T-cell (primary cell): ENCODE measurements at places on chromosomes 1 and 21.

DNA sequence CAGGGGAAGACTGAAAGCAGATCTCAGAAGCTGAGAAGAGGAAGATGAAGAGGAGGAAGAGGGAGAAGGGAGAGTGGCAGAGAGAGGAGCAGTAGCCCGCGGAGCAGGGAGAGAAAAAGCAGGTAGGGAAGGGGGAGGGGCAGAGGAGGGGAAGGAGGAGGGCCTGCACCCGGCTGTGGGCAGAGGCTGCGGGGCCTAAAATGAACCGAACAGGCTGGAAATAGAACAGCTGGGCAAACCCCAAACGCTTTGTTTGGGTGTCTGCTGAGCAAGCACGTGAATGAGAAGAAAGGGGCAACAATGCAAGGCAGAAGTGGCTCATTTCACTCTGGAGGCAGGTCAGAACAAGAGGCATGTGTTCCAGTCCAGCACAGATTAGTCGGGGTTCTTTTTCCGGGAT, 33.5 kb downstream of the KCNC4 start:
- no peak for DNase-seq

GRCh38 chr1:22741118-22741517, 30.5 kb downstream of the EPHB2 start:
- DNase-seq = no peak

- no peak for DNase-seq
These were observed 17.0 kb upstream of the PPIE start for GRCh38 chr1:39721664-39722063.

DNA sequence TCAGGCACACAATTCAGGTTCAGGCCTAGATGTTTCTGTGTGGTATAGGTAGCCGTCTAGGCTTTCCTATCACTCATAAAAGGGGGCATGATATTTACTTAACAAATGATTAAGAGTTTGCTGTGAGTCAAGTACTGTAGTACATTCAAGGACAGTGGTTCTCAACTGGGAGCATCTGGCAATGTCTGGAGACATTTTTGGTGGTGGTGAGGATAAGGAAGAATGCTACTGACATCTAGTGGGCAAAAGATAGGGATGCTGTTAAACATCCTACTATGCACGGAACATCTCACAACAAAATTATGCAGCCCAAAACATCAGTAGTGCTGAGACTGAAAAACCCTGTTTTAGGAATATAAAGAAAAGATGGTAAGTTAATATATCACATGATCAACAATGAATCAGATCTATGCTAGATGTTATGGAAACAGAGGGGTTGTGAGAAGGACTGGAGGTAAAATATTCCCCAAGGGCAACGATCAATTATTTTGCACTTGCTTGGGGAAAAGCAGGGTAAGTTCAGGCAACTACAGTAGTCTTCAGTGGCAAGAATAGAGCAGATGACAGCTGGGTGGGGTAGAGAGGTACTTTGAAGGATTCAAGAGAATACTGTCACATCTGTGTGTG, 4.9 kb downstream of the DNTTIP2 start:
- peak; percentile 59 for DNase-seq

DNA sequence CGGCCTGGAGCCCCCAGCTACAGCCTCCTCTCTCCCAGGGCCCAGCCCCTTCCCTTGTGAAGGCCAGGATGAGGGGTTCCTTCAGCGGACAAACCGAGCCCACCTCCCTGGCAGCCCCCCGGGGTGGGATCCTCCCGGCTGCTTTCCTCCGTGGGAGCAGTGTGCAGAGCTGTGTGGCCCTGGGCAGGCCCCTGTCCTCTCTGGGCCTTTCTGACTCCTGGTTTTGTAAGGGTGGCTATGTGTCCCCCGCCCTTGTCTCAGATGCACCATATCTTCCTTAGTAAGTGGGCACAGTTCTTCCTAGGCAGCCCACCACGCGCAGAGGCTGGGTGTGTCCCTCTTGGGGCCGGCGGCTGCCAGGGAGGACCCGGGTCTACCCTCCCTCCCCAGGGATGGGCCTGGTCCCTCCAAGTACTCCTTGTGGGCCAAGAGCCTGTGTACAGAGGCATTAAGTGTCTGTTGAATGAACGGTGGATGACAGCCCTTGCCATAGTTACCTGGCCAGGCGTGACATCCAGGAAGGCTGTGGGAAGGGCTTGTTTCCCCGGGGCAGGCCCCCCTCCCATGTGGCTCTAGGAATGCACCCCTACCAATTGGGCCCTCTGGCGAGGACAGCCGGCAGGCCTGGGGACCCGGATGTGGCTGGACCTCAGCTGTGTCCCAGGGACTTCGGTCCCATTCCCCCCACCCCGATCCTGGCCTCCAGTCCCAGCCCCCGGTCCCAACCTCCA, 3.8 kb downstream of the SMIM1 start:
- DNase-seq = no peak

DNA sequence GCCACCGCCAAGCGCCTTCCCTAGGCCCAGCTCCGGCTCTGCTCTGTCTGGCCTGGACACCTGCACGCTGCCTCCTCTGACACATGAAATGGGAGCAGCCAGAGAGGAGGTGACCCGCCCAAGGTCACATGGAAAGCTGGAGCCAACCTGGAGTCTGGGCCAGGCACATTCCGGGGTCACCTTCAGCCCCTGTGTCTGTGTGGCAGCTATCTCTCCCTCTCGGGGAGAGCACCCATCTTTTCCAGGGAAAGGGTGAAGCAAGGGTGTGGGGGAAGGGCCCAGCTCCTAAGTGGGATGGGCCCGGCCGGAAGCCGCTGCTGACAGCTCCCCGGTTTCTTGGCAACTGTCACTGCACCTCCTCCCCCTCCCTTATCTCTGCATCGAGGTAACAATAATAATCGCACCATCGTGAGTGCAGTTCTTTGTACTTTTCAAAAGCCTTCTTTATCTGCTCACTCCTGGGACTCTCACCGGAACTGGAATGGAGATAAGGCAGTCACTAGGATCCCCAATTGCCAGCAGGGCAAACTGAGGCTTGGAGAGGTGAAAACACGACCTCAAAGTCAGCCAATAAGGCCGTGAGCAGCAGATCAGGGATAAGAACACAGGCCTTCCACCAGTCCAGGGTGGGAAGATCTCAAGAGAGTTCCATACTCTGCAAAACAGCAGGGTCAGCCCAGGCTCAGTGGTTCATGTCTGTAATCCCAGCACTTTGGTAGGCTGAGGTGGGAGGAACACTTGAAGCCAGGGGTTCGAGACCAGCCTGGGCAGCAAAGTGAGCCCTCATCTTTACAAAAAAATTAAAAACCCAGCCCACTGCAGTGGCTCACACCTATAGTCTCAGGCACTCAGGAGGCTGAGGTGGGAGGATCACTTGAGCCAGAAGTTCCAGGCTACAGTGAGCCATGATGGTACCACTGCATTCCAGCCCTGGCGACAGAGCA, 36.9 kb downstream of the RAP1GAP start:
- DNase-seq = no peak

- DNase-seq = no peak
These were observed 8.4 kb downstream of the FOXE3 start for GRCh38 chr1:47424336-47424982.

DNA sequence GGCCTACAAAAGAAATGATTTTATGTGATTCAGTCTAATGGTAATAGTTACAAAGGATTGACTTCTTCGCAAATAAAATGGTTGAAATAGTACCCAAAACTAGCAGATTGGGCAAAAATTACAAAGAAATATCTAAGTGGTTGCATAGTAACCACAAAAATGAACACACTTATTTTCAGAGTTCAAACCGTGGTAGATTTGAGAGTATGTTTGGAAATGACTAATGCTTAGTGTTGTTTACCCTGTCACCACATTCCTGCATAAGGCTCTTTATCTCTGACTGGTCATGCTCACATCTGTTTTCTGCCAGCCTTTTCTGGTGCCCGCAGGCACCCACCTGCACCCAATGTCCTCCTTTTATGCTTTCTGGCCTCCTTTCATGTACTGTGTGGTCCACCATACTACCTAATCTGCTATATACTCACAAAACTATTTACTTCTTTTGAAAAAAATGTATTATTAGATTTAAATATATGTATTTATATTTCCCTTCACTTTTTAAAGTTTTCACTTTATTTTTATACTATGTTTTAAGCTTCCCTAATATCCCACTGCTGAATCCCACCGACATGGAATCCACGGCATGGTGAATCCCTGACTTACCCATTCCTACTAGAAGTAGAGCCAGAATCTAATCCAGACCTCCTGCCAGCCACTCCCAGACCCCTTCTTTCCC, 30.3 kb downstream of the PTPRC start:
- DNase-seq = no peak

GRCh38 chr21:16709866-16710550, 802.8 kb upstream of the CXADR start:
- DNase-seq = no peak

- no peak for DNase-seq
These were observed 32.6 kb upstream of the RGS8 start for GRCh38 chr1:182716740-182717720.

GRCh38 chr1:116836099-116836498, 73.6 kb upstream of the PTGFRN start:
- DNase-seq = no peak

- no peak for DNase-seq
These were observed 529 bp downstream of the MPZL1 start for GRCh38 chr1:167722152-167722869.

DNA sequence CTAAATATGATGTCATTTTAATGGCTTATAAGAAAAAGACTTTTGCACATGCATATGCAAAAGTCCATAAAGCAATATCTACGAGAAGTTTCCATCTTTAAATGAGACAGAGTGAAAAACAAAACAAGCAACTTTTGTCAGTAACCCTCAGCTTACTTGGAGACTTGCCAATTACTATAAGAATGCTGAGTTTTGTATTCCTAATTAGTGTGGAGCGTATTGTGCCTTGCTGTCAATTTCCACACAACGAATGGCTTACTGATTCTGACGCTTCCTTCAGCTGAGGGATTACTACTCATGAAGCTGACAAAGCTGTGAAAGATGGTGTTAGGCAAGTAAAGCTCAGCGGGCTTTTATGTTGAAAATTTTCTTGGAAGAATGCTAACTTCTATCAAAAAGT, 440.4 kb upstream of the ADAMTS5 start:
- no peak for DNase-seq

DNA sequence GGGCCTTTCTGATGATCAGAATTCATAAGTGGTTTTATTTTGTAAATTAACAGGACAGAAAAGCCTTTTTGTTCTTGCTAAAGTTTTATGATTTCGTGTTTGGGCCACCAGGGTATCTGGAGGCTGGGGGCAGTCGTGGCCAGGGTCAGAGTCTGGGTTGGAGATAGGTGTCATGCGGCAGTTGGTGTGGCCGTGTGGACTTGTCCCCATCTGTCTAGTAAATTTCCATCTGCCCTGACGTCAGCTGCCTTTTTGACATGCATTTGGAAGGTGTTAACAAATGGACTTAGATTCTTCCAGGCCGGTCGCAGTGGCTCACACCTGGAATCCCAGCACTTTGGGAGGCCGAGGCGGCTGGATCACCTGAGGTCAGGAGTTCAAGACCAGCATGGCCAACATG, 56.8 kb downstream of the SKI start:
- no peak for DNase-seq

GRCh38 chr1:28577052-28577678, 14.9 kb upstream of the RAB42 start:
- DNase-seq = no peak

GRCh38 chr1:24250224-24250623, 63.1 kb upstream of the IFNLR1 start:
- DNase-seq = no peak

DNA sequence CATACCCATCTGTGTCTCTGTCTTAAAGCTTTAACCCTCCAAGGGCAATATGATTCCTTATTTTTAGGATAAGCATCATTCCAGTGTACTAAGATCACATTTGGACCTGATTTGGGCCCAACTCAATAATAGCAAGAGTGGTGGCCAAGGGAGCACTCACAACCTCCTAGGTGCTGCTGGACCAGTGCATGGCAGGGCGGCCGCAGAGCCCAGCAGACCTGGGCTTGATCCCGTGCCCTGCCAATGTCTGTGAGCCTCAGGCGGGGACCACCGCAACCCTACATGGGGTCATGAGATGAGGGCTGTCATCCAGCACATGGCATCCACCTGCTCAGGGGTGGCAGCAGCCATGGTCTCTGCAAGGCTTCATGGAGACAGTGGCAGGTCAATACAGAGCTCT, 201.8 kb upstream of the TMEM51 start:
- no peak for DNase-seq

- no peak for DNase-seq
These were observed 8.8 kb downstream of the AK5 start for GRCh38 chr1:77290576-77290975.

- DNase-seq = no peak
These were observed 17.2 kb downstream of the VCAM1 start for GRCh38 chr1:100736746-100737145.

DNA sequence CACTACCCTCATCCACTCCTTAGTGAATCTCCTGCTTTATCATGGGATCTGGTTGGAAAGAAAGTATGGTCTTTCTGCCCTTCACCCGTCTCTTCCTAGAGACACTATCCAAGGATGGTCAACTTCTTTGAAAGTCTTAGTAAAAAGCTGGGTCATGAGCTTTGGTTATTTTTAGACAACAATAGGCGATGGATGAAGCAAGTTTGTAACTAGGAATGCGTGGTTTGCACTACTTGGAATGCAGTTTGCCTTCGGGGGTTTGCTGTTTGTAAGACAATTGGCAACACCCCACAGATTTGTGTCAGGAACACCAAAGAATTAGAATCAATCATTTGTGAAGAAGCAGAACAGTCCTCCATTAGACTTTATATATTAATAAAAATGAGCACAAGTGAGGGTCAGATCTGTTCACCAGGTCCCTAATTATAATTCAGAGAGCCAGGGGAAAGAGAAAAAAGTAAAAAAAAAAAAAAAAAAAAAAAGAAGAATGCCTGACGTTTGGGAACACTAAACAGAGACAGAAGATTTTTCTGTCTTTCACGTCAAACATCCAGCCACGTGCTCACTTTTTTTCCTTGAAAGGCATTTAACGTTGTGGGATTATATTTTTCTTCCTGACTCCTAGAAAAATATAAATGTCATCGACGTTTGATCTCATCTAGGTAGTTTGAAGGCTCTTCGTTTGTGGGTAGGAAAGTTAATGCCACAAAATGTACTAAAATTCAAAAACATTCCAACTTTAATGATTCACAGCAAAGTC, 60.7 kb upstream of the BTG3 start:
- DNase-seq = no peak

DNA sequence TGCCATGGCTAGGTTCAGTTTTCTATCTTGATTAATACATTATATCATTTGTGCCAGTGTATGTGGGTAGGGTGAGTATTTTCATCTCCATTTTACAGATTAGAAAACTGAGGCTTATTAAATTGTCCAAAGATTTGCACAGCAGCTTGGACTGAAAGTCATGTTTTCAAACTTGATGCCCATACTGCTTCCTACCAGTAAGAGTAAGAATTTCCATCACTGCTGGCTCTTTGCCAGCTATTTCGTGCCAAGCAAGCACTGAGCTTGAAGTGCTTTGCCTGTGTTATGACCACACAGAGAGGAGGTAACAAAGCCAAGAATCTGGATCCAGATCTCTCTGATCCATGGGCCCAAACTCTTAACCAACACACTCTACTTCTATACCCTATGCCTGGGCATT, 295.0 kb downstream of the VAV3 start:
- no peak for DNase-seq

DNA sequence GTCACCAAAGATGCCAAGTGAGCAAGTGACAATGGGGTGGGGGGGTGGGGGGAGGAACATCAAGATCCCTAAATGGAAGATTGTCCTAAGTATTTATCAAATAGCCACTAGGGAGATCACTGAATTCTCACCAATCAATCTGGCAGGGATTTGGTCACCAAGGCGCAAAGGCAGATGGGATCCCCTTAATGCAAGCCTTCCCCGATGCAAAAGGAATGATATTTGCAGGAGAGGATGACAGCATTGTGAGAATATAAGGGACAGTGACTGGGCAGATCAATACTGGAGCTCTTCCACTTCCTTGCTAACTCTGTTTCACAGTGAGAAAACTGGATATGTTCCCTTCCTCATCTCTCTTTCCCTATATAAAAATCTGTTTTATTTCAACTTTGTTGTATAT, 40.9 kb downstream of the DUSP10 start:
- DNase-seq = no peak
